Fibroblast of skin of right biceps (primary cell): ENCODE measurements at places on chromosomes 11 and 22.

DNA sequence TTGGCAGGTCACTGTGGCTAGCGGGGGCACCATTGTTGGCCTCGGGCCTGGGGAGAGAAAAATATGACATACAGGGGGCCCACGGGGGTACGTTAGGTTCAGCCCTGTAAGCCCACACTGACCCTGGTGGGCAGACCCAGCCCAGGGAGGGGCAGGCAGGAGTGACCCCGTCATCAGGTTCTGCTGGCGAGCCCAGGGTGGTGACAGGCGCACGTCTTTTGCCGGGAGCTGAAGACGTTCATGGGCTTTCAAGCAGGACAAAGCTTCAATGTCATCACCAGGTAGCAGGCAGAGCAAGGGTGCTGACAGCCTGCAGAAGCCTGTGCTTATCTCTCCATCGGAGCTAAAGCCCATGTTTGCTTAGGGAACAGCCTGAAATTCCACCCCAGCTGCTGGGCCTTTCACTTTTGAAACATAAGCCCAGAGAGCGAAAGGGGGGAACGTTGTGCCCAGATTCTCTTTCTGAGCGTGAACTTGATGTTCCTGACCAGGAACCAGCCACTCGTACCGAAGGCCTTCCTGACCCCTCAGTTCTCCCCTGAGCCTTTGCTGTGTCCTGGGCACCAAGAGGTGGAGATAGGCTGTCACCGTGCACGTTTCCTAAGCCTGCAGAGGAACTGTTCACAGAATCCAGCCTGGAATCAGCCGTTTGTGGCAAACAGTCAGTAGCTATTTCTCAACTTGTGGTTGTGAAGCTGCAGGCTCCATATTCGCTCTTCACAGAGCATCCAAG lies 74.0 kb upstream of the ATXN10 start:
- no peak for DNase-seq

GRCh38 chr11:119380827-119381180 lies 686 bp downstream of the USP2 start:
- DNase-seq = no peak

- DNase-seq = no peak
Measured at GRCh38 chr22:40676644-40677043, 2.6 kb upstream of the MCHR1 start.

- DNase-seq = no peak
Measured at GRCh38 chr11:112941104-112941503, 20.1 kb upstream of the NCAM1 start.

DNA sequence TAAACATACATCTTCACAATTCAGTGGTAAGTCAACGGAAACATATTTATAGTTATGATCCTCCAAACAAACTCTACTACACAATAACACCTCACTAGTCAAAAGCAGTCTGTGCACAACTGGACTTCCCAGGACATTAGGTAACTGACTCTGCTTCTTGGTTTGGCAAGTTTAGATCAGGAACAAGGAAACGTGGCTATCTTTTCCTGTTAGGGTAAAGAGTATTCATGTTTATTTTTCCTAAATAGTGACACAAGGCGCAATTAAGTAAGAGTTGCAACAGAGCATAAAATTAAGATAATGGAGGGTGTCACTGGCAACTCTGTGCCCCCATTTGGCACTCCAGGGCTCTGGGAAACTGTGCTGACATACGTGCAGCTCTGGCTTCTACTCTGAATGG lies 70.2 kb upstream of the TP53AIP1 start:
- DNase-seq = no peak

GRCh38 chr11:44005956-44006355 lies 41.8 kb upstream of the ACCSL start:
- DNase-seq = no peak

GRCh38 chr11:103499710-103500340 lies 390.6 kb downstream of the DYNC2H1 start:
- DNase-seq = no peak

- DNase-seq = no peak
Measured at GRCh38 chr11:75261902-75262361, 21.4 kb downstream of the TPBGL start.
